ENCODE measurements at places on chromosomes 4 and X. TPM values are rescaled to one million over a fixed set of nuclear protein-coding genes. Genes with fewer than 3 reads are reported as not detected.

DNA sequence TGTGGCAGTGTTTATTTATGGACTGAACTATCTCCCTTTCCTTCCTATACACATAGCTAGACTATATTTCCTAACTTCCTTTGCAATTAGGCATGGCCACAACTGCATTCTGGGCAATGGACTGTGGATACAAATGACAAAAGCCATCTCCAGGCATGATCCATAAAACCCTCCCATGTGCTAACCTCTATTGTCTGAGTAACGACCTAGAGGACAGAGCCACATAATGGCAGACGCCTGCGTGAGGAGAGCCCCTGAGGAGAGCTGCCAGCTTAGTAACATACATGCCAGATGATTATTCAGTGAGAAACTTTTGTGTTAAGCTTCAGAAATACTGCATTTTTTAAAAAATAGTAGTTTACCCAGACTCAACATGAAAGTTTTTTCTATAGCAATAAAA lies 142.9 kb downstream of the ADGRA3 start:
- DNase-seq, result no peak

Gene MAP3K15
- total RNA-seq, result 0.08 TPM

DNA sequence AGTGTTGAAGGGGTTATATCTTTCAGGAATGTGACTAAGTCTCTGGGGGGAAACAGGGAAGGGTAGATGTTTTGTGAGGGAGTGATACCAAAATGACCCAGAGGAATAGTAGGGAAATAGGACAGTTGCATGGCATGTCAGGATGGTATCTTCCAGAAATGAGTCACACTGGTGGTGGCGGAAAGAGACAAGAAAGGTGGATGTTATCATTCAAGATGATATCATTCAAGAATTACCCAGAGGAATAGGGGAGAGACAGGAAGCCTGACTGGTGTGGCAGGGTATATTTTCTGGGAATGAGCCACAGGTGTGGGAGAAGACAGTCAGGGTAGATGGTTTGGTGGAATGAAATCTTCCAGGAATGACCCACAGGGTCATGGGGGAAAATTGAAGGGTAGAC lies 61.1 kb downstream of the MAOA start:
- DNase-seq, result no peak

- DNase-seq, result no peak
Measured at GRCh38 chrX:119880552-119881437, 9.2 kb downstream of the NDUFA1 start.

DNA sequence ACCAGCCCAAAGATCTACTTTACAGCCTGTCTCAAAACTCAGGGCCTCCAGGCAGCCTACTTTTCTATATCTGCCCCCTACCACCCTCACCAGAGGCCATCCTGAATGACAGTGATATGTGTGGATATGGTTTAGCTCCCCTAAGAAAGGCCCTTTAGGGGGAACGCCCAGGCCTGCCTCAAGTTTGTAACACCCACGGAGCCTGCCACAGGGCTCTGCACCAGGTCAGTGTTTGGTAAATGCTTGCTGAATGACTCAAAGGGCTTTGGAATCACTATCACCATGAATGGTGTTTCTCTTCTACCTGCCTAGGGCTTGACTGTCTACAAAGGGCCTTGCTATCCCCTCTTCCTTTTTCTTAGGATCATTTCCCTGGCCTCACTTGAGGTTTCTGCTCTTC lies 11.3 kb upstream of the LONRF3 start:
- no peak for DNase-seq

GRCh38 chr4:111781611-111782010 lies 363.6 kb upstream of the FAM241A start:
- no peak for DNase-seq

Gene TTC29
- total RNA-seq, result not detected

DNA sequence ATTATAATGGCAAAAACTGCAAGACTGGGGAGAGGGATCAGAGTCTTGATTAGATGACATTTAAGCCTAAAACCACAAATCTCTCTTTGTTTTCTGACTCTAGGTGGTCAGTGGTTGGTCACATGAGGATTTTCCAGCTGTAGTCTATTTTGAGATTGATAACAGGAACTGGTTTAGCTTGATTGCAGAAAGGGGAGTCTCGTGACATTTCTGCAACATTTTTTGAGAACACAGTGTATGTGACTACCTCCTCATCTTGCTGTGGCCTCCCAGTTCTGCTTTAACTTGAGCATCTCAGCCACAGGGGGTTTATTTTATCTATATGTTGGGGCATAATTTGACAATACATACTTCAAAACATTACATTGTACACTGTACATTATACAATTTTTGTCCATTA lies 726.4 kb upstream of the MAGEB2 start:
- DNase-seq, result no peak

GRCh38 chr4:184274286-184274951 lies 56.7 kb upstream of the ENPP6 start:
- DNase-seq, result no peak

DNA sequence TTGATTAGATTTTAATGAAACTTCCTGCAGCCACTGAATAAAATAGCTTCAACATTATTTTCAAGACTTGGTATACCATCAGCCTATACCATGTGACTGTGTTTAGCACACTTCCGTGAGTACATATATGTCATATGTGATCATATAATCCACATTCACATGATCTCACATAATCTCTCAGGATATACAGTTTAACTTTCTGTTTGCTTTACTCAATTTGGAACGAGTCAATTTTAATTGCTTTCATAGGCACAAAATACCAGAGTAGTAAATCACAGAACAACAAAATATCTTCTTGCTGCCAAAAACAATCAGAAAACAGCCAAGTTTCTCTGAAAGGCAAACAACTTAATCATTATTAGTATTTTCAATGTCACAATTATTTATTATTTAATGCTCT lies 731.1 kb upstream of the DIAPH2 start:
- DNase-seq, result no peak

DNA sequence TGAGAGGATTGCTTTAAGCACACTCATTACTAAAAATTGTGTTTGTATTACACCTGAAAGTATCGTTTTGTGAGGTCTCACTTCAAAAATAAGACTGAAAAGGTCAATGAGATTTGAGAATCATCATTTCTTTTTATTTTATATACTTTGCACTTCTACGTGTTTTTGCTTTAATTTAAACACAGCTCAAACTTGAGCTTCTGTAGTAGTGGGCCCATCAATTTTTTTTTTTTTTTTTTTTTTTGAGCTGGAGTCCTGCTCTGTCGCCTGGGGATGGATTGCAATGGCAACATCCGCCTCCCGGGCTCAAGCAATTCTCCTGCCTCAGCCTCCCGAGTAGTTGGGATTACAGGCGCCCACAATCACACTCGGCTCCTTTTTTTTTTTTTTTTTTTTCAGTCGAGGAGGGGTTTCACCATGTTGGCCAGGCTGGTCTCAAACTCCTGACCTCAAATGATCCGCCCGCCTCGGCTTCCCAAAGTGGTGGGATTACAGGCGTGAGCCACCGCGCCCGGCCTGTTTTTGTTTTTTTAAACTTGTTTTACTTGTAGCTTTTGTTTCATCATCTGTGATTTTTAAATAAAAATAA lies 1.5 kb downstream of the GSTCD start:
- no peak for DNase-seq

DNA sequence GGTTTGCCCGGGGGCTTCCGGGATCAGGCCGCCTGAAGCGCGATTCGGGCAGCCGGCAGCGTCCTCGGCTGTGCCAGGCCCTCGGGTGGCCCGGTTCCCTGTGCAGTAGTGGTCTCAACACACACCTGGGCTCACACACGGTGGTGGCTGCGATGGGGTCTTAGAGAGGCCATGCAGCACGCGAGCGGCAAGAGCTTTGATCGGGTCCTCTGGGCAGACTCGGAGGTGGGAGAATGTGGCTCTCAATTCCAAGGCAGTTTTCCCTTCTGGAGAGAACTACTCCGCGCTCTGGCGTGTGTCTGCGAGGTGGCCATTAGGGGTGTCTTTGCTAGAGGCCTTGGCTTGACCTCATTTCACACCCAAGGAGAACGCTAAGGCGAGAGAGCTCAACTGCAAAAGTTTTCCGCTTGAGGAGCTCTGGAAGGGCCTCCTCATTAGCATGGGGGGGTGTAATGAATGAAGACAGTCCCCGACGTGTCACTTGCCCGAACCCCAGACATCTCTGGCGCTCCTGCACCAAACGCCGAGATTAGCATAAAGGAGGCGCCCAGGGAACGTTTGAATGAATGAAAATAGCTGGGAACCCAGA lies 771 bp upstream of the RBPJ start:
- no peak for DNase-seq

DNA sequence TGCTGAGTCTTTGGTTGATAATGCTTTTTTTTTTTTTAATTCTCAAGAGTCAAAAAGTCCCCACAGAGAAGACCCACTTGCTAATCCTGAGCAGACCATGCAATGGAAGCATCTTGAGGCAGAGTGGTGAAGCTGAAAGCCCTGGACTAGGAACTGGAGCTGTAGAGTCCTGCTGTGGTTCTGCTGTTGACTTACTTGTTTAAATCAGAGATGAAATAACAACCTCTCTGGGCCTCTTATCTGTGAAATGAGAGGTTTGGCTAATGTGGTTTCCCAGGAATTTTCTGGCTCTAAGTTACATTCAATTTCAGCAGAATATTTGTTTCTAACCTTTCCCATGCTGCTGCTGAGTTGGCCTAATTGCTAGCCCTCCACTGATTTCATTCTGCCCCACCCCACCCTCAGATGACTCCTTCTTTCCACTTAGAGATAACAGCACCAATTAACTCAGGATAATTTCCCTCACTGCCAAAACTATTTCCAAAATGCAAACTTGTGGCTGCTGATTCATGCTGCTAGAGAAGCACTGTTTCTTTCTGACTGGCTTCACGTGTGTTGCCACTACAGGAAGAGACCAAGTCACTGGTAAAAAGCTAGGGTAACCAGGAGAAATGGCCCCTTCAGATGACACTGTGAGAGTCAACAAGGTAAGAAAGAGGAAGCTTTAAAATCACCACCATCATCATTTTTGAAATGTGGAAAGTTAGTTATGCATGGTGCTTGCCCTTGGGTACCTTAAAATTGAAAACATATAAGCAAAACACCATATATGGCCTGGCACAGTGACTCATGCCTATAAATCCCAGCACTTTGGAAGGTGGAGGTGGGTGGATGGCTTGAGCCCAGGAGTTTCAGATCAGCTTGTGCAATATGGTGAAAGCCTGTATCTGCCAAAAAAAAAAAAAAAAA lies 326.4 kb downstream of the DCHS2 start:
- no peak for DNase-seq
